ENCODE measurements at places on chromosomes 5 and 9.

GRCh38 chr5:35877655-35878054 is 21.0 kb downstream of the IL7R start:
- DNase-seq: no peak

GRCh38 chr5:107502676-107503060 is 168.1 kb downstream of the EFNA5 start:
- DNase-seq: no peak

GRCh38 chr5:139683295-139684271 is 35.4 kb downstream of the CXXC5 start:
- DNase-seq: no peak

DNA sequence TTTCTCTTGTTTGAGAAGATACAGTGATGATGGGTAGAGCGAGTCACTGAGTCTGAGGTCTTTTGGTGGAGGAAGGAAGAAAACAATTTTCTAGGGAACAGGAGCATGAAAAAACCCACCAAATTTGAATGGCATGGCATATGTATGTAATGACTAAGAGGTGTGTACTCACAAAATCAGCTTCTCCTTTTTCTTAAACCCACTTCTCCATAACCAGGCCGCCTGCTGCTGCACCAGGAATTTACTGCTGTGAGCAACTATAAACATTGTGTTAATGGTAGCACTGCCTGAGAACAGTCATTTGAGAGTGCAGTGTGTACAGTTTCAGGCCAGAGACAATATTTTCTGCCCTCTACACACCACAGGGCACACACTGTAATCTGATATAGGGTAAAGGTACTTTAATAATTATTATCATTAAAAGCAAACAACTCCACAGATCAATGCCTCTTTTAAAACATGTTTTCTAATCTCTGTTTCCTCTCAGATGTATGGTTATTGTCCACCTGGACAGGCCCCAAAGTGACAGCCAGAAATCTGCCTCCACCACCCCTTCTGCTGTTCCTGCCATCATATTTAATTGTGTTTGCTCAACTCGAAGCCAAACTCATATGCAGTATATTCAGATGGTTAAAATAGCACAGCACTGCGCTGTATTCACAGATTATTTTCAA is 241.6 kb downstream of the KIAA0825 start:
- no peak for DNase-seq

- no peak for DNase-seq
These were observed 10.8 kb upstream of the DAB2IP start for GRCh38 chr9:121640491-121641223.

DNA sequence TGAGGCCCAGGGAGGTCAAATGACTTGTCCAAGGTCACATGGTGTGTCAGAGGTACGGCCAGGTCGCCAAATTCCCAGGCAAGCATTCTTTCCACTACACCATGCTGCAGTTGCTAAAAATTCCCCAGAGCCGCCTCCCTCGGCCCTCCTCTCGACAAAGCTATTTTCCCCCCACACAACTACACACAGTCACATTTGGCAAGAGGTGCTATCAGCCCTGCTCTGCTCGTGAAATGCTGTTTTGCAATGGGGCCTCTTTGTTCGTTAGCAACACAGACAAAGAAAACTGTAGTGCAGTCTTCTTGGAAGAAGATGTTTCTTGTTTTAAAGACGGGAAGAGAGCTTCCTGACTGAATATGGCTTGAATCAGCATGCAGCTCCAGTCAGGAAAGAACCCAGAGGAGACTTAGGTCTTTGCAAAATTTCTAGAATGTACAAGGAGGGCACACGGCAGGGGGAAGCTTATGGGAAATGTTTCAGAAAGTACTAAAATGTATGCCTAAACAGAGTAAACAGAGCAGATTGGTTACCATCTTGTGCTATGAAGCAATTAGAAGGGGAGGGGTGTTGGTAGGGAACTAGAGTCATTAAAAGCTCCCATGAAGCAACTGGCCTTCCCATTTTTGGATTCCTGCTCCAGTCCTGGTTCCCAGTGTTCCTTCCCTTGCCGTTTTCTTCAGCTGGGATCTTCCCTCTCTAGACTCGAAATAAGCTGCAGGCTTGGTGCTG is 14.2 kb downstream of the SLIT3 start:
- DNase-seq: no peak

DNA sequence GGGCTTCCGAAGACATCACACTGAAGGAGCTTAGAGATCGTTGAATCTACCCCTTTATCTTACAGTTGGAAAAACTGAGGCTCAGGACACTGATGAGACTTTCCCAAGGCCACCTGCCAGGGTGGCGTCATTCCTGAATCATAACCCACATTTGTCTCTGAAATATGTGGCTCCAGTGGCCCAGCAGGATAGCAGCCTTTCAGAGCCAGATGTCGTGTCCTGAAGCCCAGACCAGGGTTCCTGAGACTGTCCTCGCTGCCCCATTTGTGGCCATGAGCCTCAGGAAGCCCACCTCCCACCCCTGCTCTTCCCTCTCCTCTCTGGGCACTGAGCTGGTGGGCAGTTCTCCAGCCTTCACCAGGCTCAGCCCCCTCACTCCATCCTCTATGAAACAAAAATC is 2.4 kb downstream of the HMCN2 start:
- DNase-seq: no peak

DNA sequence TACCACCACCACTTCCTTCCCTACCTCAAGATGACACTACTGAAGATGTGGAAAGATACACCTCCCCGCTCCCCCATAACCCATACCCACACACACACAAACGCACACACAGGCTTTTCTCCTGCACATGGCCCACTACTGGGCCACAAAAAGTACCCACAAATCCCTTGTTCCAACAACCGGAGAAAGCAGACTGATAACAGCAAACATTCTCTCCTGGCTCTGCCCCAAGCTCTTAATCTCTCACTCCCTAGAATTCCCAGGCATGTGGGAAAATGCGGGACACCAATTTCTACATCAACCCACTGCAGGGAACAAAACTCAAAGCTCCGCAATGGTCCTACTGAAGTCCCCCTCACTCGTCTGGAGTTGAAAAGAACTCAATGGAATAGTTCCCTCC is 611.0 kb upstream of the KLF4 start:
- no peak for DNase-seq

- DNase-seq: no peak
These were observed 9.6 kb downstream of the ZNF608 start for GRCh38 chr5:124736805-124737188.

- DNase-seq: no peak
These were observed 317.1 kb downstream of the MAT2B start for GRCh38 chr5:163822548-163822947.

DNA sequence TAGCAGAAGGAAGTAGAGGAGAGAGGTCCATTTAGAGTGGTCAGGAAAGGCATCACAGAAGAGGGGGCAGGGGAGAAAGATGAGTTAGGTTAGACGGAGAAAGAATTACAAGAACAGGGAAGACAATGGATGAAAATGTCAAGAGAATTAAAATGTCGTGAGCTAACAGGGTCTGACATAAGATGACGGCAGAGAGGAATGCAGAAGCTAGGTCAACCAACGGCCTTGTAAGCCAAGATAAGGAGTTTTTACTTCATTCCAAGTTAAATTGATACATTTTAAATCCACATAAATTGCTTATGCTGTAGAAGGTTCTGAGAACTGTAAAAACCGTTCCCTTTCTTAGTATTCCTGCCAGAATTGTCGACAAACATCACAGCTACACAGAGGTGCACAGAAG is 896.9 kb upstream of the DMAC1 start:
- DNase-seq: no peak

DNA sequence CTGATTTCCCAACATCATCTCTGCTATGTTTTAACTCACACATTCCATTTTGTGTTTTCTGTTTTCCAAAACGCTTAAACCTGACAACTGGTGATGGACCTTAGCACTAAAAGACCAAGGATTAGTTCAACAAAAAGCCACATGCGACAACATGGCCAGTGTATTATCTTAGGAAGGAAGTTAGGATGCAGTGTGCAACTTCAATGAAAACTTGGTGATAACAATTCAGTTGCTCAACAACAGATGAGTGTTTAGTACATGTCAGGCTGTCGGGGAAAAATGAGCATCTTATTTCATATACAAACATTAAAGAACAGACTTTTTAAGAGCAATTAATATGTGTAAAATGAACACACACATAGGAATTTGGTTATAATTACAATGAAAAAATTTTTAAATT is 780.0 kb downstream of the SEMA5A start:
- DNase-seq: no peak

DNA sequence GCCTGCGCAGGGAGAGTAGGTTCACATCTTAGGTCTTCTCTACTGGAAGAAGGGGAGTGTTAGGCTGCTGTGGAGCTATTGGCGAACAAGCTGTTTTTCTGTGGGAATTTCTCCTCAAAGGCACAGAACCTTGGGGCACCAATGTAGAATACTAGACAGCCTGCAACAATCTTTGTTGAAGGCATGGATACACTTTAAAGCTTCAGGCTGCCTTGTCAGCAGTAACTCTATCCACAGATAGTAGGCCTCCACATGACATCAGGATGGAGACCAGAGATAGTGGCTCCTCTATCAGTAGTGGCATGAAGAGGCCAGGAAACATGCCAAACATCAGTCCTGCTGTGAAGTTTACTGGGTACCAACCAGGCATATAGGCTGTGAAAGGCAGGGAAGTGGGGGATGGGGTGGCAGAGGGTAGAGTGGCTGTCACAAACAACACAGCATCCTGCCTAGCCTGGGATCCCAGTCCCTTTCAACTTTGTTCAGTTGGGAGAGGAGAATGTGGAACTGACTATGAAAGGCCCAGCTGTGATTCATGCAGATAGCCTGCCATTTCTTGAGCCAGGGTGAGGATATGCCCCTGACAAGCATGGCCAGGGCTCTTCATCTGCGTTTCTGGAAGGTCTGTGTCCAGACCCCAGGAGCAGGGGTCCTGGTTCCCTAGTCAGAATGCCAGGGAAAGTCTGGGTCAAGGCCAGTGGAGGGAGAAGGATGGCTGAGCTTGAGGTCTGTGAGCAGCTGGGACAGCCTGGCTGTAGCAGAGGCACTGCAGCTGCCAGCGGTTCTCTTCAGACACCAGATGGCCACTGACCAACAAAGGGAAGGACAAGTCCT is 1.0 kb upstream of the HK3 start:
- DNase-seq: no peak

- DNase-seq: no peak
These were observed 72.5 kb upstream of the SLC1A1 start for GRCh38 chr9:4417578-4418325.

DNA sequence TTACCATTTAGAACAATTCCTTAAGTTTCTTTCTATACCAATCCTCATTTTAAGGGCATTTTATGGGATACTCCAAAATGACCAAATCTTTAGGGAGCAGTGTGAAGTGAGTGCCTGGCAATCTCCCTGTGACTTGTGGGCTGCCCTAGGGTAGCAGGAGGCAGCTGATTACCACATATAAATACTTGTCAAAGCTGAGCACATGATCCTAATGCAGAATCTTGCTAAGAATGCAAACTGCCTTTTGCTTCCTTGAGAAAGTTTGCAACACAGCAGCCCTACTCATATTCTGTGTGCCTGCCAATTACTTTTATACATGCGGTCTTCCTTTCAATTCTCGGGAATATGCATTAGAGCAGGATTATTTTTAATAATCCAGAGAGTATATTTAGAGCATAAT is 18.2 kb upstream of the NREP start:
- DNase-seq: no peak

DNA sequence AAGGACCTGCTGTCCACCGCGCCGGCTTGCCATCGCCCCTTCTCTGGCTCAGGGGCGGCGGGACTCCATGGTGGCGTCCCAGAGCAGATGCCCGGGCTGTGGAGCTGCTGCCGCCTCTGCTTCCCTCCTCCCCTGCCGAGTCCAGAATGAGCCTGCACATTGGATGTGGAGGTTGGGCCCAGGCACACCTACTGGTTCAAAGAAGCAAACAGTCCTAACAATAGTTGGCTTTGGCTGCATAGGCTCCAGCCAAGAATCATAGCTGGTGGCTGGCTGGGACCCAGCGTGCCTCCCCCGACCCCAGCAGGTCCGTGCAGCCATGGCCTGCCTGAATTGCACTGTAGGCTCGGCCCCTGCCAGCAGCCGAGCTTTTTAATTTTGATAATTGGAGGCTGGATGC is 25.8 kb downstream of the ADAMTSL2 start:
- no peak for DNase-seq

GRCh38 chr5:82522897-82523296 is 244.7 kb upstream of the RPS23 start:
- DNase-seq: no peak

DNA sequence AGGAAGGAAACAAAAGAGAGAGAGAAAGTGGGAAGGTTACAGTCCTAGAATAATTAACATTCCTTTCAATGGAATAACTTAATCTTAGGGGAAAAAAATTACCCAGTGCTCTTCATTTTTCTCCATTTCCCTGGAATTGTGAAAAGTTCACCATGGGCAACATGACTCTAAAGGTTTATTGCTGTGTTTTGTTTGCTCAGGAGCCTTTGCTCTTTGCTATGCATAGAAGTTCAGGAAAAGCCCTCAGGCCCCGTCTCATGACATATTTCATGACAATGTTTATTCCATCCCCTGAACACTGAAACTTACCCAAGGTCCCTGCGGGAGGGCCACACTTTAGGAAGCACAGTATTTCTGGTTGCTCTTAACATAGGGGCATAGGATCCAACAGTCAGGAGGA is 9.8 kb upstream of the CTSL start:
- DNase-seq: no peak

DNA sequence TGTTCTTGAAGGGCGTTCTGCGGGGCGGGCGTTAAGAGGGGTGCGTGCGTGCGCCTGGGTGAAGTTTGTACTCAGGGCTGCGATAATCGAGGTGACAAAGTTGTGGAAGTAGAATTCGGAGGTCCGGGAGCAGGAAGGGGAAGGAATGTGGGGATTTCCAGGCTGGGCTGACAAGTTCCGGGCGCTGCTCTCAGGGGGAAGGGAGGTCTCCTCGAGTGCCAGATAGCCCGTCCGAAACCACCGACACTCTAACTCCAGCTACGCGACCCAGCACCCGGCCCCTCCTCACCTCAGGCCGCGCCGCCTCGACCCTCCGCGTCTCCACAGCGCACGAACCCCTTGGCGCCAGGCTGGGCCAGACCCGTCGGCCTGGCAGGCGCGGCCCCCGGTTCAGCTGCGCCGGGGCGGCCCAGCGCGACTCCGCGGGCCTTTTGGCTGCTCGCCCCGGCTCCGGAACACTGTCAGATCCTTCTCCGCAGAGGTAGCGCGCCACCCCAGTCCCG is at the start of gene IL6ST:
Gene IL6ST, minus strand, starts transcription at position 469 of the 503 bp plus-strand sequence. CDS start 18,685 bp downstream, outside the sequence.
- DNase-seq: peak; percentile 56

DNA sequence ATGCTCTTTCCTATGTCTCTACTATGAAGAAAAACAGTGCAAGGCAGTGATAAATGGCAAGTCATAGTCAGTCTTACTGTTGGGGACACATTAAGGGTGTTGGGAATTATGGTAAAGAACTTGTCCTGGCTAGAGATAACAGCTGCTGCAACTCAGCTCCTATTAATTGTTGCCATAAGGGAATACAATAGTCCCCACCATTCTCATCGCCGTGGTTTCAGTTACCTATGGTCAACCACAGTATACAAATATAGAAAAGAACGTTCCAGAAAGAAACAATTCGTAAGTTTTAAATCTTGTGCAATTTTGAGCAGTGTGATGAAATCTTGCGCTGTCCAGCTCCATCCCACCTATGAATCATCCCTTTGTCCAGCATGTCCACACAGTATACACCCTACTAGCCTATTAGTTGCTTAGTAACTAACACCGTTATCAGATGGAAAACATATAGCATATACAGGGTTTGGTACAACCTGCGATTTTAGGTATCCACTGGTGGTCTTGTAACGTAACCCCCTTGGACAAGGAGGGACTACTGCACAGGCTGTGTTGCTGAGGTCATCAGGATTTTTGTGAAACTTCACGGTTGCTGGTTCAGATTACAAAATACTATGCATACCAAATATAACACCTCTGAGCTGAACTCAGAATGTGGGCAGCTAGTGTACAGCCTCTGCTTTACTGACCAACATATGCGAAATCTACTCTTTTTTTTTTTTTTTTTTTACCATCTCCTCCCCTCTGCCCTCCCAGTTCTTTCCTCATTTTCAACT is 53.5 kb downstream of the ZFR start:
- no peak for DNase-seq
